Osteocyte (in vitro differentiated cells): ENCODE measurements at places on chromosomes 12 and 14.

DNA sequence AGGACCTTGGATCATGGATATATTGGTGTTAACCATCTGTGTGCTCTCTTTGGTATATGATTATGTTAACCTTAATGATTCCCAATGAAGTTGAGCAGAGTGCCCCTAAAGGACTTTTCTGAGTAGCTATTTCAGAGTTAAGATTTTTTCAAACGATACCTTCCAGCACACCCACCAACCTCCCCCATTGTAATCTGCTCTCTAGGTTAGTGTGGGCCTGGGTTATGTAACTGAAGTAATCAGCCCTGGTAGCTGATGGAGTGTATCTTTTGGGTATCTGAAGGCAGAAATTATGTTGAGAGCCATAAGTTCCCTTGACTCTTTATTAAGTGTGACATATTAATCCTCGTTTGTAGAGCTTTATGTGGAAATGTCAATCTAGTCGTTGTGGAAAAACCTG, 47.6 kb upstream of the RNU6-8 start:
- H3K27me3 ChIP-seq, result no peaks in the 10 kb centered on the region
- peaks cover 1% of the 10 kb centered on the region for H3K4me1 ChIP-seq
- H3K36me3 ChIP-seq, result no peaks in the 10 kb centered on the region

DNA sequence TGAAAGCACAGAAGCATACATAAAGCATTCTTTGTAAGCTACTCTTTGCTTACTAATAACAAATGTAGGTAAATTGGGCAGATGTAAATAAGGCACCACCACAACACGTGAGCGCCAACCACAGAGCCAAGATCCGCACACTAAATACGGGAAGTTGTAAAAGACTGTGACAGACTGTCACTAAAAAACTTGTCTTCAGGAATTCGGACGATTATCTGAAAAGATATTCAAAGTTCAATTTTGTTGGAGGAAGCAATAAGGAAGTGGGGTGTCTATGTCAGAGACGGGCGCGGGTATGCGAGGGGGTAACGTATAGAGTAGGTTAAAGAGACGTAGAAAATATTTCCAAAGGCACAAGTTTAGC, 1.5 kb upstream of the HSP90B1 start:
- peaks cover 40% of the 10 kb centered on the region for H3K4me1 ChIP-seq
- H3K27ac ChIP-seq, result peak overlapping the region; percentile 99
- H3K27me3 ChIP-seq, result no peaks in the 10 kb centered on the region
- no peak for DNase-seq
- H3K4me3 ChIP-seq, result peak overlapping the region; percentile 81

- H3K4me3 ChIP-seq, result no peak overlapping the region
- peaks cover 9% of the 10 kb centered on the region for H3K4me1 ChIP-seq
- peaks cover 45% of the 10 kb centered on the region for H3K36me3 ChIP-seq
Measured at GRCh38 chr12:123263196-123263817, 8.3 kb downstream of the CDK2AP1 start.

- H3K4me1 ChIP-seq, result peaks cover 7% of the 10 kb centered on the region
- no peaks in the 10 kb centered on the region for H3K27me3 ChIP-seq
- no peaks in the 10 kb centered on the region for H3K36me3 ChIP-seq
- no peak for DNase-seq
Measured at GRCh38 chr12:131141514-131141913, 187.8 kb downstream of the ADGRD1 start.

GRCh38 chr14:72525087-72525915, 368.6 kb downstream of the DPF3 start:
- H3K36me3 ChIP-seq, result no peaks in the 10 kb centered on the region
- DNase-seq, result no peak
- H3K27me3 ChIP-seq, result no peaks in the 10 kb centered on the region
- no peak overlapping the region for H3K4me3 ChIP-seq
- H3K4me1 ChIP-seq, result peaks cover 6% of the 10 kb centered on the region

DNA sequence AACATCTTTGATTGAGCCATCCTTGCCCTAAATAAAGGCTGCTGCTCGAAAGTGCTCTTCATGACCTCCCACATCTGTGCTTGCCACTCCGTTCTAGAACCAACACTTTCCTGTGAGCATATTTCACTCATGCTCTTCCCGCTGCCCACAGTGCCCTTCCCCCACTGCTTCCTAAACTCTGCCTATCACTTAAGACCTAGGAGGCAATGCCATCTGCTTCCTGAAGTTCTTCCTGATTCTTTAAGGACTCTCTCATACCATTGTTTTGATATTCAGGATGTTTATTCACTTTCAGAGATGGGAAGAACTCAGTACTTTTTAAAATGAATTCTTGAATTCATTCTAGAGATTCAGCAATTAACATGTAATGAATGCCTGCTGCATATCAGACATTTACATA, 49.9 kb downstream of the ZFYVE21 start:
- no peak overlapping the region for H3K4me3 ChIP-seq
- H3K4me1 ChIP-seq, result no peaks in the 10 kb centered on the region
- no peaks in the 10 kb centered on the region for H3K36me3 ChIP-seq
- no peak for DNase-seq
- H3K27me3 ChIP-seq, result no peaks in the 10 kb centered on the region
- no peak overlapping the region for H3K27ac ChIP-seq

DNA sequence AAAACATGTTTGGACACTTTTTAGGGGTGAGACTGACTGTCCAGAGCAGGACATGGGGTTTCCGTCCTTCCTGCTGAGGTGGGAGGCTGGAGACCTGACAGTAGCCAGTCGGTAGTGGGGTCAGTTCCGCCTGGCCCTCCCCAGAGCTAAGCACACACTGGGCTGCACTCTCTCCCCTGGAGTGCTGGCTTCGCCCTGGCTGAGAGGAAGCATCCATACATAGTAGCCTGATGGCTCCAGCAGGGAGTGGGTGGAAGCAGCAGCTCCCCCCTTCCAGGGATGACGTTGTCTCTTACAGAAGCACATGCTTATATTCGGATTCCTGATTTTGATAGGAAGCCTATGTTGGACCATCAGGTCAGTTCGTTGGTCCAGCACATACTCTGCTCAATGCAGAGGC, 40.4 kb downstream of the SFSWAP start:
- no peak overlapping the region for H3K27ac ChIP-seq
- no peak overlapping the region for H3K4me3 ChIP-seq
- DNase-seq, result no peak
- H3K4me1 ChIP-seq, result peaks cover 5% of the 10 kb centered on the region

DNA sequence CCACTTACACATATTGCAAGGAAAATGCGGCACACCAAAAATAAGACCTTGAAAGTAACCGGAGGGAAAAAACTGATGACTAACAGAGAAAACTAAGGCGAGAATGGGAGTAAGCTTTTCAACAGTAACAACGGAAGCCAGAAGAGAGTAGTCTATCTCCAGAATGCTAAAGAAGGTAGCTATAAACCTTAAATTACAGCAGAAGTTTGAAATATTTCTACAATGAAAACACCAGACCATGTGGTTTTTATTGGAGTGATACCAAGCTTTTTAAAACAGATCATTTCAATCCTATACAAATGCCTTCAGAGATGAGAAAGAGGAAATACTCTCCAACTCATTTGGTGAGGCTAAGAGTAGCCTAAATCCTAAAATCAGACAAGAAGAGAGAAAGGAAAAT, 209.5 kb downstream of the ANO6 start:
- peaks cover 61% of the 10 kb centered on the region for H3K36me3 ChIP-seq
- no peak for DNase-seq
- H3K4me3 ChIP-seq, result no peak overlapping the region
- H3K4me1 ChIP-seq, result peaks cover 15% of the 10 kb centered on the region
- H3K27me3 ChIP-seq, result no peaks in the 10 kb centered on the region

DNA sequence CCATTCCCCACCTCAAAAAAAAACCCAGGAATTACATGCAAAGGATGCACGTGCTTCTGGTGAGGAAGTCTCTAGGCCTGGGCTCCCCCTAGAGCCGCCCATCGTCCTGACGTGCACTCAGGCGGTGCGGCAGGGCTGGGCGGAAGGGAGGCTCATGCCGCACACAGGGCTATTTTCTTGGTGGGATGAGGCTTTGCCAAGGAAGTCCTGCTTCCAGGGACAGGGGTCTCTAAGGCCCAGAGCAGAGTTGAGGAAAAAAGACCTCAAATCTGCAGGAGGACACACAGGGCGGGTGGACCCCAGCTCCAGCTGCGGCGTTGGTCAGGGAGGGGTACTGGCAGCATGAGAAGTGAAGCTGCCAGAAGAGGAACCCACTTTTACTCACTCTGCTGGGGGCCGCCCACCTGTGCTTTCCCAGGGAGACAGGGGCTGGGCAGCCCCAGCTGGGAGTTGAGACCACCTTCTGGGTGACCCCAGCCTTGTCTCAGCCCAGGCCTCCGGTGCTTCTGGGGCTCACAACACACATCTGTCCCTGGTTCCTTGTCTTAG, 4.2 kb downstream of the RHOF start:
- no peak overlapping the region for H3K4me3 ChIP-seq
- peaks cover 26% of the 10 kb centered on the region for H3K4me1 ChIP-seq
- DNase-seq, result no peak
- H3K36me3 ChIP-seq, result no peaks in the 10 kb centered on the region
- H3K27ac ChIP-seq, result no peak overlapping the region

DNA sequence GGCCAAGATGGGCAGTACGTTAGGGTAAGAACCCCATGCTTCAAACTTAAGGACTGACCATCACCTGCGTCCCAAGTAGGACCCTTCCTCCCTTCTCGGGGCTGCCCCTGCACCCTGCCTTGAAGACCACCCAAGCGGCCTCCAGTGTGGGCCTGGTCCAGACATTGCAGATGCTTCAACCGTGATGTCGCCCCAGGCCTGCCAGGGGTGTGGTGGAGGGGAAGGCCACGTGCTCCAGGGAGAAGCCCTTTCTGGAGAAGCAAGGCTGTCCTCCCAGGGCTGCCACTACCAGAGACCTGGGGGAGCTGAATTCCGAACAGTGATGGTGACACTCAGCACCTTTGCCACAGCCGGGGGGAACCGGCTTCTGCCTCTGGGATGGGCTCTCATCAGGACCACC, 13.3 kb downstream of the NGB start:
- H3K4me1 ChIP-seq, result no peaks in the 10 kb centered on the region
- H3K27me3 ChIP-seq, result peaks cover 6% of the 10 kb centered on the region
- DNase-seq, result no peak
- H3K4me3 ChIP-seq, result no peak overlapping the region
- H3K36me3 ChIP-seq, result no peaks in the 10 kb centered on the region

DNA sequence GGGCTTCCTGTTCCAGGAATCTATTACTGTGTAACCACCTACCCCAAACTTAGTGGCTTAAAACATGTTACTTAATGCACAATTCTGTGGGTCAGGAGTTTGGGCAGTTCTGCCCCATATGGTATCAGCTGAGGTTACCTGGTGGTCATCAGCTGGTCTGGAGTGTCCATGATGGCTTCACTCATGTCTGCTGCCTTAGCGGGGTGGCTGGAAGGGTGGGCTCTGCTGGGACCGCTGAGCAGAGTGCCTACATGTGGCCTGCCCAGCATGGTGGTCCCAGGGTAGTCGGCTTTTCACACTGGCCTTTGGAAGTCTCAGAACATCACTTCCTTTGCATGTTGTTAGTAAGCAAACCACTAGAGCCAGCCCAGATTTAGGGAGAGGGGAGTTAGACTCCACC, 53.9 kb downstream of the PELI2 start:
- H3K27ac ChIP-seq, result peak overlapping the region; percentile 75
- no peaks in the 10 kb centered on the region for H3K27me3 ChIP-seq
- H3K36me3 ChIP-seq, result peaks cover 4% of the 10 kb centered on the region
- H3K4me3 ChIP-seq, result no peak overlapping the region

- H3K4me3 ChIP-seq, result no peak overlapping the region
- DNase-seq, result no peak
Measured at GRCh38 chr14:85124631-85125290, 405.2 kb upstream of the FLRT2 start.
